Omental fat pad (tissue), 4 donors: ENCODE measurements at places on chromosomes 16 and 17.

DNA sequence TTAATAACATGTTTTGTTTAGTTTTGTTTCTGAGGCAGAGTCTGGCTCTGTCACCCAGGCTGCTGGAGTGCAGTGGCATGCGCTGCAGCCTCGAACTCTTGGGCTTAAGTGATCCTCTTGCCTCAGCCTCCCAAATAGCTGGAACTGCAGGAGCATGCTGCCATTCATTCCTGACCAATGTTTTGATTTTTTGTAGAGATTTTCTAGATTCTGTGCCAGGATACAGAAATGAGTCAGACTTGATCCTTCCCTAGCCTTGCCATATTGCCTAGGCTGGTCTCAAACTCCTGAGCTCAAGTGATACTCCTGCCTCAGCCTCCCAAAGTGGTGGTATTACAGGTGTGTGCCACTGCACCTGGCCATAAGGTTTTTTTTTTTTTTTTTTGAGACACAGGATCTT, 17.7 kb downstream of the TAOK1 start:
- no peak for DNase-seq

- no peak for DNase-seq
Observed at GRCh38 chr16:24848065-24848464, 2.3 kb downstream of the SLC5A11 start.

GRCh38 chr17:6096201-6097004, 26.2 kb downstream of the WSCD1 start:
- no peak for DNase-seq

DNA sequence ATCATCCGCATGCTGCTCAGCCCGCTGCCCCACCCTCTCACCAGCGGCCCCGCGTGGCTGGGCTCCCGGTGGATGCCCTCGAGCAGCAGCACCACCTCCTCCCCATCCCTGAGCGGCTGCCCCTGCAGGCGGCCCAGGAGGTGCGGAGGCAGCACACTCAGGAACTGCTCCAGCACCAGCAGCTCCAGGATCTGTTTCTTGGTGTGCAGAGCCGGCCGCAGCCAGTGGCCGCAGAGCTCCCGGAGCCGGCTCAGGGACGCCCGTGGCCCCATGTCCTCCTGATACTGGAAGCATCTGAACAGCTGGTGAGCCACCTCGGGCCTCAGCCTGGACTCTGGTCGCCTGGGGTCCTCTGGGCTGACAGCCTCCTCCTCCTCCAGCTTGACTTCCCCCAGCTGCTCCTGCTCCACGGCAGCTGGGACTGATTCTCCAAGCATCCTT, 6.6 kb downstream of the ZSCAN10 start:
- DNase-seq = no peak

- peak; percentile 82 for DNase-seq
Observed at GRCh38 chr17:42518046-42518754, 17.8 kb upstream of the NAGLU start.

DNA sequence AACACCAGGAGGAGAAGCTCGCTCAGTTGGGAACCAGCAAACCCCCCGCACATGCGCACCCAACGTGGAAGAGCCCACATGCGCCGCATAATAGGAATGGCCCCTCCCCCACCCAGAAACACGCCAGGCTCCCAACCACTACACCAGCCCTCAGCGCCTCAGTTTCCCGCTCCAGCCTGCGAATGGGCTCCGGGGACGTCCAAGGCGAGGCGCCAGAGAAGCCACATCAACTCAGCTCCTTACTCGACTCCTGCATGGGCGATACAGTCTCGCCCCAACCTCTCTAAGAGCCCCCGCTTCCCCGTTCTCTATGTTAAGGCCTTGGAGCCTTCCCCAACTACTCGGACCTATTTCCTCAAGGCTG, 504 bp downstream of the SRSF1 start:
- peak; percentile 70 for DNase-seq

DNA sequence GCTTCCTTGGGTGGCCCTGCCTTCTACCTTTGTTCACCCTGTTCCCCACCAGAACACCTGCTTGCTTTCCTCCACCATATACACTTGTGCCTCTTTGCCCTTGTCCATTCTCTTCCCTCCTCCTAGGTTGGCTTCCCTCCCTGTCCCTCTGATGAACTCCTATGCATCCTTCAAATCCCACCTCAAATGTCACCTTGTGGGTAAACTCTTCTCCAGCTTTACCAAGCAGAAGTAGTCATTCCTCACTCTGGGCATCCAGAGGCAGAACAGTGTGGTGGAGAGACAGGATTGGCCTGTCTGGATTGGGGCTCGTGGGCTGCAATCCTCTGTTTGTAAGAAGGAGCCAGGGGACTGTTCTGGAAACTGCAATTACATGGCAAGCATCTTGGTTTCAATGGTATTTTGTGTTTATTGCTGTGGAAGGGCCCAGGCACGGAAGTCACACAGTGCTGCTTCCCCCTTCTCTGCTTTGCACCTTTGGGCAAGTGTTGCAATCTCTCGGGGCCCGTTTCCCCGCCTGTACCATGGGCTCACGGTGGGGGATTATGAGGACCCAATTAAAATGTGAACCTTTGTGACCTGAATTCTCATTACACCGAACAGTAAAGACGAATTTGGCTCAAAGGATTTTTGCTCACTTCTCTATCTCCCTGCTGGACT, 21.9 kb upstream of the NXPH3 start:
- DNase-seq = no peak

- no peak for DNase-seq
Observed at GRCh38 chr16:66357523-66357928, 9.0 kb upstream of the CDH5 start.

DNA sequence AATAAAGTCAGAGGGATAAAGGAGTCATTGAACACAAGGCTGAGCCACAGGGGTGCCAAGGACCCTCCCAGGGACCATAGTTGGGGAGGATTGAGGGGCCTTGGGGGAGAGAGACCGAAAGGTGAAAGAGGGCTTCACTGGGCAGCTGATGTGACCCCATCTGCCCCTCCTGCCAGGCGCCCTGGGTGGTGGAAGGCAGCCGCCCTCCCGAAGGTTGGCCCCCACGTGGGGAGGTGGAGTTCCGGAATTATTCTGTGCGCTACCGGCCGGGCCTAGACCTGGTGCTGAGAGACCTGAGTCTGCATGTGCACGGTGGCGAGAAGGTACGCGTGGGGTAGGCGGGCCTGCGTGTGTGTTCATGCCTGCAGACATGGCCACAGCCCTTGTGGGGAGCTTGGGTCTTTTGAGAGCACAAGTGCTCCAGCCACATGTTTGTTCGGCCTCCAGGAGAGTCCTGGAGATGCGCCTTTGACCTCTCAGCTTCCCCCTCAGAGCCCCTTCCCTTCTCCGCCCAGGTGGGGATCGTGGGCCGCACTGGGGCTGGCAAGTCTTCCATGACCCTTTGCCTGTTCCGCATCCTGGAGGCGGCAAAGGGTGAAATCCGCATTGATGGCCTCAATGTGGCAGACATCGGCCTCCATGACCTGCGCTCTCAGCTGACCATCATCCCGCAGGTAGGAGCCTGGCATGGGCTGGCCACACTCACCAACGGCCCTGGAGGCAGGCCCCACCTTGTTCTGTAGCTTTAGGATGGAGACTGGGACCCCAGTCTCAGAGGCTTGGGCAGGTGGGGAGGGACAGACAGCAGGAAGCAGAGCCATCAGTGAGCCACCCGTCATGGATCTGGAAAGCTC, 24.1 kb downstream of the ANKRD40 start:
- no peak for DNase-seq

DNA sequence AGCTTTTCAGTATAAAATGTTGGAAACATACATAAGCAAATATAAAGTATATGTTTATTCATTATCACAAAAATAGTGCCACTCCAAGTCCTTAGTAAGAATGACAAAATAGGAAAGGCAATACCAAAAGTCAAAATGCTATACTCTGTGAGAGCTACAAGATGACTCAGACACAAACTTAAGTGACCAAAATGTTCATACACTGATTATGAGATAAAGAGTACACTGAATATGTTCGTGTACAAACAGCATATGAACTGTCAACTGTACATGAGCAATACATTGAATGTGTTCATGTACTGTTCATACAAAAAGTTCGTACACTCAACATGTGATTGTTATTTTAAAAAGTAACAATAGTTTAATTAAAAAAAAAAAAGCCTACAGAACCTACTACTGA, 103.3 kb downstream of the CA4 start:
- no peak for DNase-seq

- DNase-seq = peak; percentile 89
Observed at GRCh38 chr17:8152112-8152775, at the start of gene PER1. Gene PER1, minus strand, starts transcription at chr17:8152404. Its CDS starts 1,698 bp downstream, at chr17:8150706.

DNA sequence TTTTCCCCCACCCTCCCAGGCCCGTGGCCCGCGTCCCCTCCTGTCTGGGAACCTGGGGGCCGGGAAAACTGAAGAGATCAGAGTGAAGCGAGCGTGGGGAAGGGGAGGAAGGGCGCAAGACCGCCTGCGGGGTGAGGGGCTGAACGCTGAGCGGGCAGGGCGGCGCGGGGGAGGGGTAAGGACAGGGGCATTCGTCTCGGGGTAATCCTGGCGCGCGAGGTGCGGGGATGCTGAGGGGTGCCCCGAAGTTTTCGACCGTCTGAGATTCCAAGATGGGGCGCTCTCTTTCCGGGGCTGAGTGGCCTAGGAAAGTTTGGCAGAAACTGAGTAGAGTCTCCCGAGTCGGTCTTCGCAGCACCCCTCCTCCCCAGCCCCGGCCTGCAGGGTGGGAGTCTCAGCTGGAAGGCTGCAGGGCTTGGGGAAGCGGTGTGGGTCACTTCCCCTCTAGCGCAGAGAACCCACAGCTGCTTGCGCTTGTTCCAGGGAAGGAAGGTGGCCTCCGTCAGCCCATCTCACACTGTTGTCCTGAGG, 555 bp downstream of the TTYH2 start:
- DNase-seq = no peak

GRCh38 chr17:73706858-73707257, 62.6 kb upstream of the SDK2 start:
- DNase-seq = no peak

GRCh38 chr17:28717578-28718332, at the start of gene RAB34:
Gene RAB34, minus strand, starts transcription at chr17:28717868. Its CDS starts 602 bp downstream, at chr17:28717266.
- DNase-seq = no peak

GRCh38 chr16:4344983-4345835, 5.9 kb downstream of the PAM16 start:
- no peak for DNase-seq

- no peak for DNase-seq
Observed at GRCh38 chr16:67594256-67594915, 32.1 kb downstream of the CTCF start.

DNA sequence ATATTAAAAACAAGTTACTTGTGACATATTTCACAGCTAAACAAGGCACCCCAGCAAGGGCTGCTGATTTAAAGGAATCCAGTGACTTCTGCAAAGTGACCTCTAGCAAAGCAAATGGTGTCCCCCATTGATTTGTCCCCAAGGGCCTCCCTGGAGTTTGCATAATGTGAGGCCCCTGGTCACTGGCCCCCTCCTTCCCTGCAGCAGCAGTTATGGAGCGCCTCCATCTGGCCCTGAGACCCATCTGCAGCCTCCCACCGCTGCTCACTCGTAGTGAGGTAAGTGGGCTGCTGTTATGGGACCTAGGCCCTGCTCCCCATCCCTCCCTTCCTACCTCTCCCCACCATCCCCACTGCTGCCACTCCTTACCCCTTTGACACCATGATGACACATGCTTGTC, 19.6 kb upstream of the EEF2K start:
- DNase-seq = no peak

- DNase-seq = no peak
Observed at GRCh38 chr17:76593384-76593826, 7.7 kb upstream of the ST6GALNAC2 start.

DNA sequence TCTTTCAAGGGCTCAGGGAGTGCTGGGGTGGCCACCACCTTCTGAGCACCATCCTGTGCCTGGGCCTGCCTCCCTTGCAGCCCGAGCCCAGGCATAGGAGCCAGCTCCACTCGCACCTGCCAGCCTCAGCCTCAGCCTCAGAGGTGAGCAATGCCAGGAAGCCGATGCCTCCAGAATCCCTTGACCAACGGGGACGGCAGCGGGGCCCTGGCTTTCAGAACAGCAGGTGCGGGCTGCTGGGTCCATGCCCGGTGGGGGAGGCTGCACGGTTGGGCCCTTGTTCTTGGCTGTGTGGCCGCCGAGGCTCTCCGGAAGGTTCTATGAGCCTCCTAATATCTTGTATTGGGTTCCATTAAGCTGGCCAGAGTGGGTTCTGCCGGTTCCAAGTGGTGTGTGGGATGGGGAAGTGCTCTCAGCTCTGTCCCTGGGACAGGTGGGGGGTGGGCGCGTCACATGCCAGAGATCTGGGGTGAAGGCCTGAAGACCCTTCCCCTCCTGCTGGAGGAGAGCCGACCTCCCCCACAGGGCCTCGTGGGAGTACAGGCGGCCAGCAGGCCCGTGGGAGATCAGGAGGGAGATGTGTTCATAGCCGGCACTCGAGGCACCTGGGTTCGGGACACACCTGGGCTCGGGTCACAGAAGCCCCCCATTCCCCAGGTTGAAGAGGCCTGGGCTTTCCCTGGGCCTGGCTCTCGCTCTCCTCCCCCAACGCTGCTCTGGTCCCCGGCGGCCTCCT, 27.0 kb downstream of the NPTX1 start:
- no peak for DNase-seq

- no peak for DNase-seq
Observed at GRCh38 chr17:11467639-11468038, 130.6 kb upstream of the DNAH9 start.

DNA sequence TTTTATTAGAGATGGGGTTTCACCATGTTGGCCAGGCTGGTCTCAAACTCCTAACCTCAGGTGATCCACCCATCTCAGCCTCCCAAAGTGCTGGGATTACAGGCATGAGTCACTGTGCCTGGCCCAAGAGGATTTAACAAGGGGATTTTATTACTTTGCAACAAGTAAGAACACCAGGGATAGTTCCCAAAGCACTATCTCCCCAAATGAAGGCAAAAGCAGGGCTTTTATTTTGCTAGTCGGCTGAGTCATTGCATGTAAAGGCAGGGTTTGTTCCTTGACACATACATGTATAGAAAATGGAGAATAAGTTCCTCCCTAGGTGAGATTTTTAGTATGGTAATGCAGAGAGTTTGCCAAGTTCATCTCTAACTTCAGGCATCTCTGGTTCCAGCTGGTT, 24.0 kb downstream of the REXO5 start:
- no peak for DNase-seq

GRCh38 chr17:59725691-59726090, 18.2 kb downstream of the VMP1 start:
- DNase-seq = no peak

DNA sequence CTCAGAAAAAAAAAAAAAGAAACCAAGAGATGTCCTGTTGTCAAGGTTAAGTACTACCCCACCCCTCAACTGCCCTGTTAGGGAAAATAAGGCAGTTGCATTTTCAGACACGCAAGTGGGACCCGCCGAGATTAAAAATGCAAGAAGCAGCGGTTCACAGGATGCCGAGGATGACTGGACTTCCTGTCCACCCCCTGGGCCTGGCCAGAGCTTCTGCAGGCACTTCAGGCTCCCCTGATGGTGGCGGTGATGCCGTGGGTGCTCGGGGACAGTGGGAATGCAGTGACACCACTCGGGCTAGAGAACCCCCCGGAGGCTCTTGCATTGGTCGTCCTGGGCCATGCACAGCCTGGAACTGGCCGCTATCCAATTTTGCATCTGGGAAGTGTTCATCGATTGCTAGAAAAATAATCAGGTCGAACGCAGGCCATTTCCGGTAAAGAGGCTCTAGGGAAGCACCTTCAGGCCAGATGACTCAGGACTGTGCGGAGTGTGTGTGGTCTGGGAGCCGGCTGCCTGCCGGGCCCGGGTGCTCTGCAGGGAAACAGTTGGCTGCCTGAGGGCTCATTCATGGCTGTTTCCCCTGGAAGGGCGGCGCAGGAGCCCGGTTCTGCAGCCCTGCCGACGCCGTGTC, 13.4 kb upstream of the CRISPLD2 start:
- no peak for DNase-seq
